ENCODE measurements at places on chromosomes 3 and 15.
A peak's percentile ranks its signal among the peaks of the same experiment; 100 is the strongest.

DNA sequence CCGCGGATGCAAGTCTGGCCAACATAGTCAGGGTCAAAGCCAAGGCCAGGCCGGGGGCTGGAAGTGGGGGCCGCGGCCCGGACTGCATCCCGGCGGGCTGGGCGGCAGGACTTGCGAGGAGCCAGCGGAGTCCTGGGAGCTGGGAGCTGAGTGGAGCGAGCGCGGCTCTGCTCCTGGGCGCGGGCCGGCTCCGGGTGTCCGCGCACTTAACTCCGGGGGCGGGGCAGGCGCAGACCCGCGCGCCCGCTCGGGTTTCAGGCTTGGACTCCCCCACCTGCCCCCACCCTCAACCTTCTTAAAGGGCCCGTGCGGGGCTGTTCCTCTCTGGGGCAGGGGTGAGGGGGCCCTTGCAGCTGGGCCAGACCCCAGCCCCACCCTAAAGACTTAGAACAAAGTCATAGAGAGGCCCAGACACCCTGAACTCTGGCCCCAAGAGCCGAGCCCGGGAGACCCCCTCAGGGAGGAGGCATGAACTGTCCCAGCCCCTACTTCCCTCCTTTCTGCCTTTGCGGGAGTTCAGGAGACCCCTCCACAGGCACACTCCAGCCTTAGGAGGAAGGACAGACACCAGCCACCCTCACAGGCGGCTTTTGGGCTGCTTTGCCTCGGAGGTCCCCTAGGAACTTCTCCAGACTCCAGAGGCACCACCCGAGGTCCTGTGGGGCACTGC is at the start of gene CSPG4:
CSPG4 (minus strand) TSS at position 181 of the 670 bp plus-strand sequence; CDS start at position 88, 93 bp downstream.
- DNase-seq = no peak

- DNase-seq = no peak
Measured at GRCh38 chr3:171614318-171614921, 154.2 kb upstream of the TNIK start.

- DNase-seq = no peak
Measured at GRCh38 chr15:62050115-62050514, 10.1 kb downstream of the VPS13C start.

GRCh38 chr15:40787991-40788390 is 18.2 kb downstream of the C15orf62 start:
- DNase-seq = no peak

DNA sequence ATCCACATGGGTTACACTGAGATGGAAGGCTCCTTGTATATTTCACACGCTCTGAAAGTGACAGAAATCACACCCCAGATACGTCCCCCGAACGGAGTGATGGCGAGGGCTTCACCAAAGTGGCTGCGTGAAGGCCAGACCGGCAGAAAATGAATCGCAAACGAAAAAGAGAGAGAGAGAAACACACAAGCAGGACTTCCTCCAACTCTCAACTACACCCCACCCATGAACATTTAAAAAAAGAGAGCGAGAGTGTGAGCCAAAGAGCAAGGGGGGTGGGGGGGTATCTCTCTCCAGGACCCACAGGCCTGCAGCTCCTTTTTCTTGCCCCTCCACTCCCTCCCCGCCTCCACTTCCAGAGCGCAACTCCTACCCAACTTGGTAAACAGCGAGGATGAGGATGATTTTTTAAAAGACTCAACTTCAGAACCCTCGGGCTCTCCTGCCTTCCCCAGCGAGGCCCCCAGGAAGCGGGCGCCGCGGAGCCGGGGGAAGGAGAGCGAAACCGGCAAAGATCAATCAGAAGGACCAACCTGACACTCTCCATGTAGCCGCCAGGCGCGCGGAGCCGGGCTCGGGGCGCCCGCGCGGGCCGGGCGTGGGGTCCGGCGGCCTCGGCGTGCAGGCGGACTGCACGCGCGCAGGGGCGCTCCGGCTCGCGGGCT is 519.1 kb downstream of the FOXP1 start:
- DNase-seq = peak; percentile 41

DNA sequence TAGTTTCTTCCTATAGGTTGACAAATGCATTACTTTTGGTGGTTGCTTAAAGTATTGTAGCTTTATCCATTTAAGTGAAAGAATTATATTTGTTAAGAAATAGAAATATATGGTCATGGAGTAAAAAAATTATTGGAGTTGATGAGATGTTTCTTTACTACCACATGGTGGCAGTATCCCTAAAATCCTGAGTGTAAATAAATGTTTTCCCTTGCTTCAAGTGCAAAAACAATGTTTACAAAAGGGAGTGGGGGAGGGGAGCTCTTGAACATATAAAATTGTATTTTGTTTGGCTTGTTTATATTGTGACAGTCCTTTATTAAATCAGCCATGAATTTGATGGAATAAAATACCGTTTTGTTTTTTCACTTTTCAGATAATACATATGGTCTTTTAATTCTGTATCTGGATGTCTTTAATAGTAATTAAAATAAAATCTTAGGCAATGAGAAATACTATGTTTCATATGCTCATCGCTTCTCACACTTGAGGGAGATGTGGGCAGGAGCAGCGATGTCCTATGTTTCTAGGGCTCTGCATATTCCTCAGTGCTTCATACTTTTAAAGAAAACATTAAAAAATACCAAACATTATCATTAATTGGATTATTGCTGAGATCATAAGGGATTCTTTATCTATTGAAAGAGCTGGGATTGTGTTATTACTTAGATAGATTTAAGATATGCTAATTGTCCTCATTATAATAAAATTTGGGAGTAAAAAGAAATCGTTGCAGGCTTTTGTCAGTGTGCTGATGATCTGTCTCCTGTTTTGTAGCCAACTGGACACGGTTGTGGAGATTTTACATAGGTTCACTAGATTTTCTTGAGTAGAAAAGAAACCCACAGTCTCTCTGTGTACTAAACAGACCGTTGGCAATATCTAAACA is 349.7 kb downstream of the TUSC7 start:
- DNase-seq = no peak

DNA sequence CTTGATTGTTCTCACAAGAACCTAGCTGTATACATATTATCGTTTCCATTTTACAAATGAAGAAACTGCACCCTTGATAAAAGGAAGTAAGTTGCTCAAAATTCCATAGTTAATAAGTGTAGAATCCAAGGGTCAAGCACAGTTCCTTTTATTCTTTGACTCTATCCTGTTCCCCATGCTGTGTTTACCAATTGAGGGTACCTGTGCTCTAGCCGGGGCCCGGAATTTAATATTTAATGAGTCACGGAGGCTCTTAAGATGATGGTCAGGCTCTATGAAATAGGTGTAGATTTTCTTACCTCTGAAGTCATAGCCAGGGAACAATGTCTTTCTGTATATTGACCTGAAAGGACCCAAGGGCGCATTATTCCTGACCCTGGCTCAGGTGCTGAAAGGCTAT is 65.2 kb downstream of the LPP start:
- DNase-seq = no peak

DNA sequence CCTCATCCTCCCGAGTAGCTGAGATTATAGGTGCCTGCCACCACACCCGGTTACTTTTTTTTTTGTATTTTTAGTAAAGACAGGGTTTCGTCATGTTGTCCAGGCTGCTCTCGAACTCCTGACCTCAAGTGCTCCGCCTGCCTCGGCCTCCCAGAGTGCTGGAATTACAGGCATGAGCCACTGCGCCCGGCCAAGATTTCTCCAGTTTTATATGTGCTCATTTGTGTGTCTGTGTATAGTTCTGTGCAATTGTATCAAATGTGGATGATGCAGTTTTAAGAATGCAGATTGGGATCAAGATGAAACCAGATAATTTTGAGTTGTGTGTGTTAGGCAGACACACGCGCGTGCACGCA is 68.3 kb downstream of the SLCO3A1 start:
- no peak for DNase-seq

DNA sequence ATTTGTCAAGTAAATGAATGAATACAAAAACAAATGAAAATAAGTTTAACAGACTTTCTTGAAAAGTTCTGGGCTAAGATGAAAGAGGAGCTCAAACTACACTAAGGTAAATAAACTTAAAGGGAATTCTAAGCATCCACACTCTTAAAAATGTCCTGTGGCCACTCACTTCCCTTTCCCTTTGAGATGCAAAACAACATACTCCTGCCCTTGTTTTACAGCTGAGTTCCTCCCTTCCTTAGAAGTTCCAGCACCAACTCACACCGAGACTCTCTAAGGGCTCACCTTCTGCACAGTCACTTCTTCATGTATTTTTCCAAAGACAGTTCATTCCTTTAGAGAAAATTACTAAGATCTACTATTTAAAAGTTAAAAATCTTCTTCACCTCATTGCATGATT is 123.3 kb upstream of the CMC1 start:
- DNase-seq = no peak

DNA sequence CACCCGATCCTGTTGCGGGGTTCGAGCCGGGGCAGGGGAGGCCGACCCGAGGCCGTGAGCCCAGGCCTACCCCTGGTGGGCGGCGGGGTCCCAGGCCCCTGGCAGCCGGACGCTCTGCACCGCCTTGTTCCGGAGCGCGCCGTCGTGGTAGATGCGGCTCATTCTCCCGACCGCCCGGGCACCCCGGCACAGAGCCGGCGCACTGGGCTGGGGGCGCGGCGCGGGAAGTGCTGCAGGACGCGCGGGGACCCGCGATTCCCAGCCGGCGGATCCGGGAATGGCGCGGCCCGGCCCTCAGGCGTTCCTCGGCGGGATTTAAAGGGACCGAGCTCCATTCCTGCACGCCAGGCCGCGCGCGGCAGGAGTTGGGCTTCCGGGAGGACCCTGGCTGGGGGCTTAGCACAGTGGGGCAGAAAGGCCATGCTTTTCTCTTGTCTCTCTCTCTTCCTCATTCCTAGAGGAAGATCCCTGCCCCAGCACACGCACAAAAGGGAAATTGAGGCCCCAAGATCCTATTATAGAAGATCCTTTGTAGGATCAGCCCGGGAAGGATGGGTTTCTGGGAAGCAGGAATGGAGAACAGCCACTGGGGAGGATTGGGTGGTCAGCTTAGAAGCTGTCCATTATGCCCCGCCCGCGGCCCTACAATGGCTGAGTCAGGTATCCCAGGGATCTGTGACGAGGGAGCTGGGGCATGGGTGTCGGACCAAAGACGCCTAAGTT is at the start of gene ARPIN:
ARPIN (minus strand) TSS at position 279 of the 723 bp plus-strand sequence; CDS start at position 162, 117 bp downstream.
- no peak for DNase-seq

GRCh38 chr3:150599611-150600297 is 3.4 kb upstream of the SELENOT start:
- DNase-seq = no peak

DNA sequence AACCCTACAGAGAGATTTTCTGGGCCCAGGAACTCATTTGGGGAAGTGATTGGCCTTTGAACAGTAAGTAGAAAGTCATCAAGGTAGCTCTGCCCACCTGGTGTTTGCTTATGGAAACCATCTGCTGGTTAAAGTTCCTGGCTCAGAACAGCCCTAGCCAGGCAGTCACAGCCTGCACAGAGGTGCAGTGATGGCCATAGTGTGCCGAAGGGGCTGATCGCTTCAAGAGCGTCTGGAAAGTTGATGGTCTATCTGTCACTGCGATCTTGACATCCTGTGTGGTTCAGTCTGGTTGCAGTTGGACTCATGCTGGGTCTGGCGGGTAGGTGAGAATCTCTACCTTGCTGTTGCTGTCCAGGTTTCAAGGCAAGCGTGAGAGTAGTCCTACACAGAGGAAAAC is 151.6 kb downstream of the SLCO3A1 start:
- DNase-seq = no peak
